ENCODE measurements at places on chromosomes 1 and 21. TPM values are rescaled to one million over a fixed set of nuclear protein-coding genes. Genes with fewer than 3 reads are reported as not detected.

Gene FAAH
- total RNA-seq: 4.3 TPM

Gene C4BPB
- total RNA-seq: 1.2 TPM

Gene C1orf226
- total RNA-seq: not detected

Gene SPATA1
- total RNA-seq: 4.7 TPM

Gene ANKRD65
- not detected for total RNA-seq

Gene DDR2
- total RNA-seq: 0.18 TPM

Gene ESRRG
- total RNA-seq: not detected

Gene SORT1
- 3.2 TPM for total RNA-seq

Gene JMJD4
- total RNA-seq: 25.0 TPM

Gene STYXL2
- total RNA-seq: not detected

Gene TINAGL1
- not detected for total RNA-seq

Gene SLC30A10
- total RNA-seq: not detected

Gene FAM163A
- total RNA-seq: not detected

Gene RGS13
- not detected for total RNA-seq

Gene PADI3
- not detected for total RNA-seq

Gene DVL1
- 37.8 TPM for total RNA-seq

Gene SYNC
- not detected for total RNA-seq

Gene DEPDC1
- 25.7 TPM for total RNA-seq

Gene TENT5C
- total RNA-seq: 64.5 TPM

Gene RGSL1
- total RNA-seq: not detected

Gene C1orf116
- not detected for total RNA-seq

Gene SLC2A5
- not detected for total RNA-seq

Gene RAB42
- not detected for total RNA-seq

Gene CRB1
- not detected for total RNA-seq

Gene OPTC
- total RNA-seq: not detected
